ENCODE measurements at places on chromosomes 2 and 18.

- no peak for DNase-seq
Measured at GRCh38 chr2:241822264-241822623, 13.3 kb downstream of the NEU4 start.

DNA sequence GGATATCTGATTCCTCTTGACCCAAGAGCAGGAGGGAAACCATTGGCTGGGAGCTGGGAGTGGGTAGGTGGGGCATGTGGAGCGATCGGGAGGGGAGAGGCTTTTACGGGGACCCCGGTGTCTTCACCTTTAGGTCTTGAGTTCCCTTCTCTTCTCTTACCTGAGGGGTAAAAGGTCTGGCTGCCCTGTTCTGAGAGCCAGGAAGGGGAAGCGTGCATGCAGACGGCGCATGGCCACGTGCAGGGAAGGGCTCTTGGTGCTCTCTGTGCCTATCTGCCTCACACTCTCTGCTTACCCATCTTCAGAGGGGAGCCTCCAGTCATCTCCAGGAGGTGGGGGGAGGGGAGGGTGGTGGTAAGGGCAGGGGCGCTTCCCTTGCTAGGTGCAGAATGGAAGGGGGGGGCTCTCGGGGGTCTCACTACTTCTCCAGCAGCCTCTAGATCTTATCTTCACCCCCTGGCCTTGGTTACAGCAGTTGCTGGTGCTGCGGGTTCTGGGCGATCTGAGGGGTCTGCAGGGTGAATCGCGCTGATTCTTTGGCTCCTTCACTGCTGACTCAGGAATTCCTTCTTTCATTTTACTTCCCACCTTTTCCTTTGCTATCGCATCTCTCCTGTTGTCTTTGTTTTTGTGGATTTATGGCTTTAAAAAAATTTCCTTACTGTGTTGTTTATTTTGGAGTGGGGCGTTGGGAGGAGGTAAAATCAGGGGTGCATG is 225.8 kb upstream of the HS6ST1 start:
- no peak for DNase-seq

GRCh38 chr2:214130114-214130513 is 280.7 kb upstream of the VWC2L start:
- no peak for DNase-seq

DNA sequence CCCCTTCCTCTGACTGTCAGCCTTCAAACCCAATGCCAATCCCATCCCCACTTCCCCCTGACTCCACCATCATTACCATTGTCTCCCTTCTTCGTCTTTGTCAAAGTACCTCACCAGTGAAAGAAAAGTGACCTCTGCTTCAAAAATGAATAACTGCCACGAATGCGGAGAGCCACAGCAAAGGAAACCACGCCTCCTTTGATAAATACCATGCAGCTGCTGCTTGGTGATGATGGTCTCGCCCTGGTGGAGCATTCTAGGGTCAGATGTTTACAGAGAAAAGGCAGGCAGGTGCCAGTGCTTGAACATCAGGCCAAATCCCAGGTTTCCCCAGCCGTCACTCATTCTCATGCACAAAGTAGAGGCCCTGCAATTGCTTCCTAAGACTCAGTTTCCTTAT is 162.2 kb downstream of the BCL11A start:
- DNase-seq = no peak

DNA sequence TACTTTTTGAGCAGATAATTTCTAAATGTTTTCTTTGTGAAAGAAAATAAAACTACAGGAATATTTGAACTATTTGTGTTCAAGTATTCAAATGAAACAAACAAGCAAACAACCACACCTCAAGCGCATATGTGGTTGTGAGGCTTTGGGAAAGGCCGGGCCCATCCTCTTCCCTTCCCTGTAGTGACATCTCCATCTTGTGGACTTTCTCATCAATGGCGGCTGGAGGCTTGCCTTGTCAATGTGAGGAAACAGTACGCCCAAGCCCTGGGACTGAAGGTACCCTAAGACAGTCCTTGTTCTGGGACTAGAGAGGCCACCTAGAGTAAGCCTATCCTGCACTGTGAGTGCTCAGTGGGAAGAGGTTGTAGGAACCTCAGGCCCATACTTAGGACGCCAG is 166.8 kb downstream of the TPGS2 start:
- no peak for DNase-seq

- DNase-seq = no peak
Measured at GRCh38 chr2:3575534-3576262, 638 bp downstream of the RPS7 start.

DNA sequence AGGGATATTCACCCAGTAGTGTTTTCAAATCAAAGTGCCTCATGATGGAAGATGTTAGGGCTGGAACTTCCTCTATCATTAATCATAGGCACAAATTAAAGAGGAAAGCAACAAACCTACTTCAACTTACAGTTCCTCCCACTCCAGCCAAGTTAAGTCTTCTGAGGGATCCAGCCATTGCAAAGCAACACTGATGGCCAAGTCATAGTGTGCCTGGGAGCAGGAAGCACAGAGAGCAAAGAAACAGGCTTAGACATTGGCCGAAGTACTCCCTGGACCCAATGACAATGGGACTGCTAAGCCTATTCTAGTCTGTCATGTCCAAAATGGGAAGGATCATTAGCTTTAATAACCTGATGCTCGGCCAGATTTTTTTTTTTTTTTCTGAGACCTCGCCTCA is 7.0 kb downstream of the C2orf80 start:
- DNase-seq = no peak

DNA sequence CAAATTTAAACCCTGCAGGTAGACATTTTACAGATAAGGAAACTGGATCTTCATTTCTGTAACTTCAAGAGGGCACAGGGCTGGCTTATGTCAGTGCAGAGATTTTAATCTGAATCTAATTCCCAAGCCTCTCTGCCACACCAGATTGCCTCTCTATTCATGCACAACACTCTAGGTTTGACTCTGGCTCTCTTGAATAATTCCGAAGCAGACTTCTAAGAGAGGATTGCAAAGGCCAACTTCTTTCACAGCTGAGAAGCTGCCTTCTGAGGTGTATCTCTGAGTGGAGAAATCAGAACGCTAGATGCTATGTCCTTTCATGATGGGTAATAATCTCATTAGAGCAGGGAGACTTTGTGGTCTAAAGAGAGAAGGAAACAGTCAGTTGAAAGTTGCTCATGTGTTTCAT is 20.1 kb upstream of the MGAT5 start:
- no peak for DNase-seq

Measured in activated CD4-positive, alpha-beta T cell treated with anti-CD3 and anti-CD28 coated beads, Interleukin-2, Interleukin-4, amounts not matched to agents 100 ng/mL and 50 ng/mL, durations not matched to agents 16 hours and 8 hours (primary cell).